ENCODE measurements at places on chromosomes 12 and 14.

DNA sequence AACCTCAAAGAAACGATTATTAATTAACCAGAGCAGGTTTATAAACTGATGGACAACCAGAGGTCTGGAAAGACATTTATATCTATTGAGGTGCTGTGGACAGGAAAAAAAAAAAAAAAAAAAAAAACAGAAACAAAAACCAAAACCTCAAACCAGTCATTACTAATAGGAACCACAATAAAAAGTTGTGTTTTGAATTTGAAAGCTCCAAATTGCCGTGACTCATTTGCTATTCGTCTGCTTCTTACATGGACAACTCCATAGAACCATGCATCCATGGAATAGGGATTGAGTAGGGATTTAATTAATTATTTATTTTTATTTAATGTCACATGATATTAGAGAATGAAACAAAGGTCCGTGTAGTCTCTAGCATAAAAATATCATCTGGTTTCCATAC lies 134.1 kb upstream of the SSTR1 start:
- DNase-seq, result no peak

DNA sequence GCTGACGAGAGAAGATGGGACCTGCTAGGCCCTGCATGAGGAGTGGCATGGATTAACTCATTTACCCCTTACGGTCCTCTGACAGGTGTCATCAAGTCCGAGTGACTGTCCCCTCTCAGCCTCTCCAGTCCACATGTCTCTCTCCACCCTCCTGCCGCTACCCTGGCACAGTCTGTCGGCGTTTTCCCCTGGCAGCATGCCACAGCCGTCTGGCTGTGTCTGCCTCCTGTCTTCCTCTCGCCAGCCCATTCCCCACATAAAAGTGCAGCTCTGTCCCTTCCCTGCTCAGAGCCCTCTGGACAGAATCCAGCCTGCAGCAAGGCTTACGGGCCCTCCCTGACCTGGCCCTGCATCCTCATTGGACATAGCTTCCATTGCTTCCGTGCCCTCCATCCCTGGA lies 45.6 kb downstream of the UBE3B start:
- DNase-seq, result no peak

DNA sequence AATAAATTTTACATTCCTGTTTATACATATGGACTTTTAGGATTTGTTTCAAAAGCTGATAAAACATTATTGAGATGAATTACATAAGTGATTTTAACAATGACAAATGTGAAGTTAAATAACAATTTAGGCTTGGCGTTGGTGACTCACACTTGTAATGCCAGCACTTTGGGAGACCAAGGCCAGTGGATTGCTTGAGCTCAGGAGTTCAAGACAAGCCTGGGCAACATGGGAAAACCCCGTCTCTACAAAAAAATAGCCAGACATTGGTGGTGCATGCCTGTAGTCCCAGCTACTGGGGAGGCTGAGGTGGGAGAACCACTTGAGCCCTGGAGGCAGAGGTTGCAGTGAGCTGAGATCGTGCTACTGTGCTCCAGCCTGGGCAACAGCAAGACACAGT lies 7.4 kb downstream of the ACOT2 start:
- DNase-seq, result no peak

DNA sequence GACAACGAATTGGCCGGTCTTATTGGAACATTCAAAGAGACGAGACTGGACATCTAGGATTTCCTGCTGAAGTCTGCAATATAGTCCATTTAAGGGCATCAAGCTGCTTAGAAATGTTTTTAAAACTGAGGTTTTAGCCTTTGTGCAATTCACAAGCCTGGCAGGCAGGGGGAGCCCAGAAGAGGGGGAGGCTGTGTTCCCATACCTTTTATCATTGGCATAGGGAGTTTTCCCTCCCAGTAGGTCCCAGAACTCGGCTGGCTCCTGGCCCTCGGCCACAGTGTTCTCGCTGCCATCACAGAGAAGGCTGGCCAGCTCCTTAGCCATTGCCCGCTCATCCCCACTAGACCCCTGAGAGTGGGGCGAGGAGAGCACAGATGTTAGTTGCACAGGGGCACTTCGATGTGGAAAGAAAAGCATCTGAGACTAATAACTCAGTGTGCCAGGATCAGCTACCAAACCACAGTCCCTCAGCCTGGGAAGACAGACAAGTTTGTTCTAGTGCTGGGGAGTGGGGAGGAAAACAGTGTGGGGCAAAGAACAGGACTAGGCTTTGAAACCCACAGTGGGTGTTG lies 15.1 kb downstream of the AVIL start:
- DNase-seq, result peak; percentile 51

All from dorsolateral prefrontal cortex (tissue), 122 donors.